RKO (cell line): ENCODE measurements at places on chromosomes 11 and 22.

DNA sequence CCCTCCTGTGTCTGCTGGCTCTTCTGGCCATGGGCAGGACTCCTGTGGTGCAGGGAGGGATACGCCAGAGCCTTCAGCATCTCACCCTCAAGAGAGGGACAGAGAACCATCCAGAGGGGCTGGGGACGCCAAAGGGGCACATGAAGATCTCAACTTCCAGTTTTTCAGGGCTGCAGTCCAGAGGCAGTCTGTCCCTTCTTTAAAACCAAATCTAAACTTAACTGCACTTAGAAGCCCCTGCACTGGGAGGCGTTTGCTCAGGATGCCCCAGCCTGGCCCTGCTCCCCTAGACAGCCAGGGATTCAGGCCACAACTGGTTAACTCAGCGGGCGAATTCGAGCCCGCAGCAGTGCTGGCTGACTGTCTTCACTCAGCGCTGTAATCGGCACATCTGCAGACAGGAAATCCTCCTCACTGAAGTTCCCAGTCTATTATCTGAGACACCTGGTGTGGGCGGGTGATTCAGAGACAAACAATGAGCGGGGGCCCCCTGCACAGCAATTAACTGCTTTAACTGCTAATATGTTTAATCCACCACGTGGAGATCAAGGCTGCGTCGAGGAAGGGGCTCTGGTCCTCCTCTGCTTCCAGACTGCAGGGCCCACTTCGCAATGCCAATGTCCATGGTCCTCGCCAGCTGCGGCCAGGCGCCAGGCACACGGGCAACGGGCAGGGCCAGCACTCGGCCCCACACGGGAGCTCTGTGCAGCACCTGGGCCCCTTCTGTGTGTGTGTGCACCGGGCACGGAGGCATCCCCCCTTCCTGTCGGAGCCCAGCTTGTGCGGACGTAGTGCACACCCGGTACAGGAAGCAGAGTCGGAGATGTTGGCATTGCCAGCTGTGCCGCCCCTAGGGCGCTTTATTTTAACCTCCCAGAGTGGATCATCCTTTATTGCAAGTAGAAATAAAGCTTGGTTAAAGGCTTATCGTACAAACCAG lies 36.9 kb upstream of the GNB1L start:
- DNase-seq, result peak; percentile 78

- DNase-seq, result no peak
Measured at GRCh38 chr22:24066260-24066659, 55.2 kb downstream of the CABIN1 start.

- DNase-seq, result peak; percentile 65
Measured at GRCh38 chr22:38135133-38135706, 24.7 kb upstream of the BAIAP2L2 start.

- DNase-seq, result no peak
Measured at GRCh38 chr11:15333407-15333806, 218.7 kb downstream of the INSC start.

DNA sequence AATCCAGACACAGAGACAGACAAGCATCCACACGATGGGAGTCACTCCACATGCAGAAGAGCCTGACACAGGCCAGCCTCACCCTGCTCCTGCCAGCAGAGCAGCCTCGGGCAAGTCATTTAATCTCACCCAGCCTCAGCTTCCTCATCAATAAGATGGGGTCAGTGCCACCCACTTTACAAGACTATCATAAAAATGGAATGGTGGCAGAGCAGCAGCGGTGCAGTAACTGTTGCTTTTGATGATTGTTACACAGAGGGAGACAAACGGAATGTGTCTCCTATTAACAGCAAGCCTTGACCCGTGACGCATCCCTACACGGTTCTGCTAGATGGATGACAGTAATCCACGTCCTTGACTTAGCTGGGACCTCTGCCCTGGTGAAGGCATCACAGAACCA lies 26.0 kb upstream of the ARFGAP3 start:
- no peak for DNase-seq

DNA sequence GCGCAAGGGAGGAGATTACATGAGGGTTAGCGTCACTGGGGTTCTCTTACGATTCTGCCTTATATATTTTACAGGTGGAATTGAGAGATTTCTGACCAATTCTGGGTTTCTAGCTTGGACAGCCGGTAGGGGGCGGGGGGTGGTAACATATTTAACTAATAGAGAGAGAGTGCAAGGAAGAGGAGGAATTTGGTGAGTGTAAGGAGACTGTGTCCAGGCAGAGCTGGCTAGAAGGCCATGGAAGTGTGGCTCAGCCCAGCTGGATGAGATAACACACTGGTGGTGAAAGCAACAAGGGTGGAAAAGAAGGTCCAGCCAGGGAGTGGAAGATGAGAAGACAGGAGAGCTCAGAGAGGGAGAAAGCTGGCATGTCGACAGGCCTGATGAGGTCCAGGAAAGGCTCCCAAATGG lies 56.5 kb downstream of the ST3GAL4 start:
- no peak for DNase-seq

DNA sequence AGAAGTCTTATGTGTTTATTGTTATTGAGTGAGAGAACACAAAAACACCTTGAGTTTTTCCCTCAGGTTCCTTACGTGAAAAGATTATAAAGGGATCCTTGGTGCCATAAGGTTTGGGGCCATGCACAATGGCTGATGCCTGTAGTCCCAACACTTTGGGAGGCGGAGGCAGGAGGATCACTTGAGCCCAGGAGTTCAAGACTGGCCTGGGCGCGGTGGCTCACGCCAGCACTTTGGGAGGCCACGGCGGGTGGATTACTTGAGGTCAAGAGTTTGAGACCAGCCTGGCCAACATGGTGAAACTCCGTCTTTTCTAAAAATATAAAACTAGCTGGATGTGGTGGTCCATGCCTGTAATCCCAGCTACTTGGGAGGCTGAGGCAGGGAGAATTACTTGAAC lies 5.4 kb downstream of the SMDT1 start:
- no peak for DNase-seq

GRCh38 chr22:46050916-46051614 lies 74.1 kb upstream of the WNT7B start:
- no peak for DNase-seq

- DNase-seq, result no peak
Measured at GRCh38 chr11:102306048-102306597, 11.2 kb upstream of the BIRC3 start.

DNA sequence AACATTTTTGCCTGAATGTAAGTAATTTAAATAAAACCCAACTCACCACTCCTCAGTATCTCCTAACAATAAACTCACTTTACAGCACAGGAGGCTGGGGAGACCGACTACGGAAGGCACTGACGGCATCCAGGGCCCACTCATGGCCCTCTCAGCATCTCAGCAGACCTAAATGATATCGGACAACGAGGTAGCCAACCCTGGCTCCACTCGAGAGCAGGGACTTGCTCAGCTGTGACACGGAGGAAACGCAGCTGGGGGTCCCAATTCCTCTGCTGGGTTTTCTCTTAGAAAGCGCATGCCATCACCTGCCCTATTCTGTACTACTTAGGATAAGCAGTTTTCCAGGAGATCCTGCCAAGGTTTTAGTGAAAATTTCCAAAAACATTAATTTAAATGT lies 109.1 kb upstream of the BID start:
- DNase-seq, result no peak

- no peak for DNase-seq
Measured at GRCh38 chr11:60788401-60789125, 3.4 kb downstream of the MS4A10 start.

GRCh38 chr11:109264128-109264527 lies 157.9 kb upstream of the C11orf87 start:
- no peak for DNase-seq

- DNase-seq, result no peak
Measured at GRCh38 chr22:32627091-32627490, 152.5 kb downstream of the FBXO7 start.

GRCh38 chr11:5663511-5663910 lies 21.4 kb downstream of the TRIM5 start:
- DNase-seq, result no peak

DNA sequence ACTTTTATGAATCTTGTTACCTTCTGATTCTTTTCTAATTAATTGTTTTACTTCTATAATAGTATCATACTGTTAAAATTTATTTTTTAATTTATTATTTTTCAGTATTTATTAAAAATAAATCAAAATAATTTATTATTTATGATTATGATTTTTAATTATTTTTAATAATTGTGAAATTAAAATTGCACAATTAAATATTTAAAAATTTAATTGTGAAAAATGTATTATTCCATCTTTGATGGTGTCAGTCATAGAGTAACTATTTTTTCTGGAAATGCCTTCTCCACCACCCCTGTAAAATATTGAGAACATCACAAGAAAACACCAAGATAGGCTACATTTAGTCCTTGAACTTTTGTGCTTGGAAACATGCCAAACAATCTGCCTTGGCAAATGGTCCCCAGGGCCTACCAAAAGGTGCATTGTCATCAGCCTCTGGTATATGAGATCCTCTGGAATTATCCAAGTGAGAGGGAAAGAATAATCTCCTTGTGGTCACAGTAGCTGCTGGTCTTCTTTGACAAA lies at the start of gene OR8H2:
OR8H2 (plus strand) TSS at position 478 of the 528 bp plus-strand sequence. CDS start 1,356 bp downstream, outside the sequence.
- no peak for DNase-seq

GRCh38 chr11:57155838-57156607 lies 25.7 kb upstream of the LRRC55 start:
- no peak for DNase-seq

DNA sequence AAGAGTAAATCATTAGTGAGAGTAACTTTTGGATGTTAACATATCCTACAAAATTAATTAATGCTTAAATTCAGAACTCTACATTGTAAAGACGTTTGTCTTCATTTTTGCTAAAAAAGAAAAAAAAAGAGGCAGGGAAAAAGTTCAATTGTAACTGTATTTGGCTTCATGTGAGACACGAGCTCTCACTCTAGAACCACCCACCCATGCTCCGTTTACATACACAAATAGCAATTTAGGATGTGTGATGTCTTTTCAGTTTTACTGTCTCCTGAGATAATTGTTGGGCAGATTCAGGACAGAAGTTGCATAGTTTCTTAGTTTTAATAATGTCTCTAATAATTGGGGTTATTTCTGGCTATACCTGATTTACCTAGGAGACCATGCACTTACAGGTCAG lies 248.6 kb downstream of the AASDHPPT start:
- no peak for DNase-seq

- no peak for DNase-seq
Measured at GRCh38 chr22:27617214-27617881, 184.2 kb downstream of the MN1 start.

- peak; percentile 11 for DNase-seq
Measured at GRCh38 chr11:11667056-11667455, 45.3 kb upstream of the GALNT18 start.

GRCh38 chr11:82901165-82901921 lies at the start of gene DDIAS:
DDIAS (plus strand) TSS chr11:82901736; CDS start chr11:82914739, 13,003 bp downstream.
- peak; percentile 99 for DNase-seq

DNA sequence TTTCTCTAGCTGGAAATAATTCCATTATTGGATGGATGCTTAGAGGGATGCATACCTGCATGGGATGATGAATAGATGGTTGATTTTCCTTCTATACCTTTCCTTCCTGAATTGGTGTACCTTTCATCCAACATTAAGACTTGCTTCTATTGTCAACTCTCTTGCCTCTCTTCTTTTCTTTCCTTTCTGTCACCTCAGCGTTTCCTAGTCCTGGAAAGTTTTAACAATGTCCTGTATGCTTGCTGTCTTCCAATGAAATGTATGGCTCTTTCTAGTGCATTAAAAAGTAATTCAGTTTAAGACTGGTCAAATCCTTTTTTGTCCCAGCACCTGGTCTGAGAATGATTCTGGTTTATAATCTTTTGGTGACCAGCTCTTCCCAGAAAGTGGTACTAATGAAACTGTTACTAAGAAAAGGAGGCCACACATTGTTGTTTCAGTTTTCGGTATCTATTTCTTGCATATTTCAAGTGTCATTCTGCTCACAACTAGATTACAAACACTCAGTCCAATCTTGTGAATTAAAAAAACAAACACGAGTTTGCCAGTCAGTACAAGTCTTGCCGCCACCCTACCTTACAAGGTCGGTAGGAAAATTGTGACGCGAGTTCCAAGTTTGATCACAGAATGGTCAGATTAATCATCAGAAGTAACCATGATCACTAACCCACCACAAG lies 8.0 kb downstream of the POU2AF1 start:
- DNase-seq, result no peak

- peak; percentile 69 for DNase-seq
Measured at GRCh38 chr11:119323532-119324033, 6.7 kb upstream of the MCAM start.

DNA sequence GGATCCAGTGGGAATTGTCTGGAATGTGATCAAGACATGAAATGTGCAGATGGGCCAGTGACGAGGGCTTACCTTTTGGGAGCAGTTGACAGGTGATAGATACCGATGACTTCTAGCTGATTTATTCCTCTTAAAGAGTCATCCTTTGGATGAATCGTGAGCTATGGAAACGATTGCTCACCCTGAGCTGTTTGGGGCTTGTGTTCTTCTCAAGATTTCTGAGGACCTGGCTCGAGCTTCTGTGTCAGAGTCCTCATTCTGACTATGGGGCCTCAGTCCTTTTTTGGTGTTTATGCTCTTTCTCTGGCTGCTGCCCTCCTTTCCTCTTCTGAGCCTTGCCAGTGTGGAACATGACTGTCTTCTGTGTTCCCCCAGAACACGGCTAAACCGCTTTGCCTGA lies 11.9 kb upstream of the AMPD3 start:
- peak; percentile 19 for DNase-seq

DNA sequence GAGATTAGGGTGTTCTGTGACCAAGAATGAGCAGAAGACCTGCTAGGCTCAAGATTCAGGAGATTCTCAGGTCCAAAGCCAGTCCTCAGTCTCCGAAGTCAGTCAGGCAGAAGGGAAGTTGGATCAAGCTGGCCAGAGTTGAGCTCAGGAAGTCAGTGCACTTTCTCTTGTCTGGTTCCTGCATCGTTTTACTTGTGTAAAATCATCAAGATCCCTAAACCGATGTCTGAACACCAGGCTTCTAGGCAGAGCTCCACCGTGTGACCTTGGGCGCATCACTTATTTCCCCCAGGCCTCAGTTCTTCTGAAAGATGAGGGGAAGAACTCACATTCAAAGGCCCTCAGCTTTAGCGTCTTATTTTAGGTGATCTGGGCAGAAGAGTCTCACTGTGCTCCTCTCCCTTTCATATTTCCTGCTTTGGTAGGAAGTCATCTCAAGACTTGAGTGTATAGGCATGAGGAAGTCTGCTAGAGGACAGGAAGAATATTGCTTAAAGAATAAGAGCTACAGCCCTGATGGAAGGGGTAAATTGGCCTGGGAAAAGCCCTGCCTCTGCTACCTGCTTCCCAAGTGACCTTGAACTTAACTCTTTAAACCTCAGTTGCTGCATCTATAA lies 20.2 kb downstream of the NF2 start:
- no peak for DNase-seq

- no peak for DNase-seq
Measured at GRCh38 chr11:1650034-1650917, 20.7 kb downstream of the KRTAP5-5 start.
